Stimulated activated CD8-positive, alpha-beta memory T cell treated with anti-CD3 and anti-CD28 coated beads, Interleukin-7, amount 100 ng/mL, for 24 hours (primary cell): ENCODE measurements at places on chromosomes 6 and 20.

DNA sequence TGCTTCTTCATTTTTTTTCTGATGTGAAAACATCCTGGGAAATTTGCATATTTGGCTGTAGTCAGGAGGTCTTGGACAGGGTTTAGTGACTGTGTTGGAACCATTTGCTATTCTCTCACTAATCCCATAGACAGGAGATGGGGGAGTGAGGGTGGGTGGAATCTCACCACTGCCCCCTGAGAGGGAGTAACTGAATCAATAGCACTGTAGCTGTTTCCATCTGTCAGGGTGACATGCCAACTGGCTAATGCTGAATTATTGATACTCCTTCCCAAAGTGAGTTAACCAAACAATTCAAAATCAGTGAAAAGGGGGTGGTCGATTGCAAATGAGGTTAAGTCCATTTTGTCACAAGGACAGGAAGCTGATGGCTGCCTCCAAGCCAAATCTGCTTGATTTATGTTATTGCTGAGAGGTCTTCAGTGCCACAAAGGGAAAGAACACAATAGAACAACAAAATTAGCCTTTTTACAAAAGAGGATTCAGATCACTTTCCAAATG, 55.1 kb upstream of the B3GAT2 start:
- no peak for DNase-seq

DNA sequence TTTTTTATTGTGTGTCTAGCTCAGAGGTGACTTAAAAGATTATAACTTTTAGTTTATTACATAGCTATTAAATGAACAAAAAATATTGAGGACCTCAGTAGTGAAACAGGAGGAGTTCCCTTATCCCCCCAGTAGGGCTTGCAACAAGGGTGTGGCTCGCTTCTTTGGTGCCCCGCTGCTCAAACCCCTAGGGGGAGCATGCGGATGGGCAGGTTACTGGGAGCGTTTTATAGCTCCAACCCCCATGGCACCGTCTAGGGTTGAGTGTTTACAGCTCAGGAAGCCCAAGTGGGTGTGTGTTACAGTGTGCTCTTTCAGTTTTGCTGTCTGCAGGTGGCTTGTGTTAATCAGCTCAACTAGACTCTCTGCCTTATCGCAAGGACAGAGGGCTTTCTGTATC, 1513.7 kb downstream of the GRIK2 start:
- DNase-seq: no peak

DNA sequence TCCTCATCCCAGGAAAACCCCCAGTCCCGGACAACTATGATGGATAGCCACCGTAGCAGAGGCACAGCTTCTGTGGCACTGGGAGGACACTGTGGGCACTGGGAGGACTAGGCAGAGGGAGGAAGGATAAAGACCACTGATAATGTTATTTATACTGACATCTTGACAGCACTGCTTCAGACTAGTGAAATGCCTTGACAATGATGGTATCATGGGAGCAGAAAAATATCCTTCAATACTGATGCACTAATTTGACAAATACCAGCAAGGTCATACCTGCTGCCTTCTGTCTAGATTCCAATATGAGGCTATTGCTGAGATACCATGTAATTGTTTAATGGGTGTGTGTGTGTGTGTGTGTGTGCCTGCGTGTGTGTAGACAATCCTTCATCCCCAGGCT, 148.6 kb downstream of the PHACTR1 start:
- DNase-seq: no peak

GRCh38 chr6:6007366-6008088, 802 bp upstream of the NRN1 start:
- DNase-seq: no peak

DNA sequence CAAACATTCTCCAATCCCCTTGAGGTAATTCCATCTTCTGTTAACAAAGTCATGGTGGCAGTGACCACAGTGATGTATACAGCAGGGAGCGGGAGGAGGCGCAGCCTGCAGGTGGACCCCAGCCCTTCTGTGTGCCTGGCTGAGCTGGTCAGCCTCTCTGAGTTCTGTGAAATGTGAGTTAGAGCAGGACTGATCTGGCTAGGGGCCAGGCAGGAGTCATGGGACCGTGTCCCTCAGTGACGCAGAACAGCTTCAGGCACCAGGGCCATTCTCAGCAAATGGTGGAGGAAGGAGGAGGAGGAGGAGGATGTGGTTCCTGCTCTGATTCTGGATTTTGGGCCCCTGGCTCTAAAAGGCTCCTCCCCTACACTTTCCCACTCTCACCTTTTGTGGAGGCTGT, 6.9 kb downstream of the PHACTR3 start:
- no peak for DNase-seq

GRCh38 chr20:15155848-15156401, 818.5 kb upstream of the FLRT3 start:
- no peak for DNase-seq

DNA sequence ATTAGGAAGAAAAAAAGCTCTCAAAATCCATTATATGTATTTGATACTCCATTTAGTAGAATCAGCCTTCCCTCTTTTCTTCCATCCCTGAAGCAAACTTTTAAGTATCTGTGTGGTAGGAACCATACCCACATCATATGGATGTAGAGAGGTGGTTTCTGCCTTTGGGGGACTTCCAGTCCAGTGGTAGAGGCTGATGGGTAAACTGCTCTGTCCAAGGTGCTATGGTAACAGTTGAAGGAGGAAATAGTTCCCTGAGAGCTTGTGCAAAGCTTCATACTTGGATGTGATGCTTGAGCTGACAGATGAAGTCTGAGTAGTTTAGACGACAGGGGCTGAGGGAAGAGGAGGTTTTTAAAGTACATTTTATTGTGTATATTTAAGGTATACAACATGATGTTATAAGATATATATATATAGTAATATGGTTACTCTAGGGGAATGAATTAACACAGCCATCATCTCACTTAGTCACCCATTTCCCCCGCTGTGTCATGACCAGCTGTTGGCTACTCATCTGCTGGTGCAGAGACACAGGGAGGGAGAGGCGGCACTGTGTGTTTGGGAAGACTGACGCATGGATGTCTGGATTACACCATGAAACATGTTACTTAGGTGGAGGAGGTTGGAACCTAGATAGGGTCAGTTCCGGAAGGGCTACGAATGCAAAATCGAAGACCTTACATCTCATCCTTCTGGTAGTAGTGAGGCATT, 185.2 kb downstream of the FARS2 start:
- DNase-seq: no peak

- no peak for DNase-seq
These were observed 199.1 kb downstream of the SCP2D1 start for GRCh38 chr20:19012676-19013075.

DNA sequence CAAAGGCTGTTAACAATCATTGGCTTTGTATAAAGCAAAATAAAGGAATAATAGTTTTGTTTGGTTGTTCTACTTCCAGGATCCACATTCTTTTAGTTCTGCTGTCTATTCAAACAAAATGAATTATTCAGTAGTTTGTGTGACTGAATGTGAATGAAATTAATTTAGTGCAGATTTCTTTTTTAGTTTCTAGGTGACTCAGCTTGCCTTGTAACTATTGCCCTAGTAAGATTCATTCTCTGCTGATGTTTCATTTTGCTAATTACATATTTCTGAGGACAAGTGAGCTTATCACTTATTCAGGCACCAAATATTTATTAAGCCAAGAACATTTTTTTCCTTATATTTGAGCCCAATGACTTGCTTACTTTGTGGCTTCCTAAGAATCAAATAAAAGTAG, 46.5 kb upstream of the RIPOR2 start:
- no peak for DNase-seq

DNA sequence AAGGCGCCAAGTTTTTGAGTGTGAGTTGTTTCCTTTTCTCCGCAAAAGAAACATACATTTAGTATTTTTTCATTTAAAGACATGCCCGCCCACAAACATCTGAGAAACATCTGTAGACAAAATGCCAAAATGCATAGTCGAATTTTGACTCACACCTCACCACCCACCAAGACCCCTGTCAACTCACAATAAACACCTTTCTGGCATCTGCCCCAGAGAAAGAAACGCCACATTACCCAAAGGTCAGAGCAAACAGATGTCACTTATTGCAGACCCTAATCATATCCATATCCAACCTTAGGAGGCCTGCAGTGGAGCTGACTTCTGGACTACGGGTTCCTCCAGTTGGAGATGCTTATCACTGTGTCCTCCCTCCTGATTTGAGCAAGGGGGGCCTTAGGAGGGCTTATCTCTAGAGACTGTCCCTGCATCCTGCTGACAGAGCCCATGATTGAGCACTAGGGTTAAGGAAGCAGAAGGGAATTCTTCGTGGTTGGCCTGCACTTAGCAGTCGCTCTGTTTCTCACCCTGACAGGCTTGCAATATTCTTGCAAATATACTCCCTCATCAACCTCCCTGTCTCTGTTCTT, 90.5 kb upstream of the TBX18 start:
- no peak for DNase-seq

GRCh38 chr20:7302250-7302649, 534.8 kb downstream of the BMP2 start:
- no peak for DNase-seq
